ENCODE measurements at places on chromosomes 3 and 15.

- no peak for DNase-seq
Measured at GRCh38 chr3:29335438-29335837, 54.6 kb downstream of the RBMS3 start.

- no peak for DNase-seq
Measured at GRCh38 chr3:195544634-195545033, 1.5 kb upstream of the PPP1R2 start.

DNA sequence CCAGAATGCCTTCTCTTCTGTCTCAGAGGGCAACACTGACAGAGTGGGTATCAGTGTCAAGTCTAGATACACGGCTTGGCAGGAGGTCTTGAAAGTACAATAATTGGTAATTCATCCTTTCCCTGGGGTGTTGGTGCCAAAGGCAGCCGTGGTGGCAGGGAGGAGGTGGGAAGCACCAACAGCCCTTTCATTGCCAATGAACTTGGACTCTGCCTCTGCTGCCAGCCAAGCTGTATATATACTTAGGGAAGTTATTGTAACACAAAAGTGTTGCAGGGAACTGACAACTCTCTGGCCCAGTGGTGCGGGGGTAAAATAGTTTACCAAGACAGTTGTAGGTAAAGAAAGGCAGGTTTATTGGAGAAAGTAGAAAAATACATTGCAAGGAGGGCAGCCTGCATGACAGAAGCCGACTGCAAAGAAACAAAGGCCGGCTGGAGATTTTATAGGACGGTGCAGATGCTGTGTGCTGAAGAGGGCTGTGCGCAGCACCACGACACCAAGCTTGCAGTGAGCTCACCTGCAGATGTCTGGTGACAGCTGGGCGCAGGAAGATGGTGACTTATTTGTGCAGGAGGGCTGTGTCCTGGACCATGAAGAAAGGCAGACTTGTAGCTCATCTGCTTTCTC lies 4.0 kb upstream of the FAM3D start:
- no peak for DNase-seq

DNA sequence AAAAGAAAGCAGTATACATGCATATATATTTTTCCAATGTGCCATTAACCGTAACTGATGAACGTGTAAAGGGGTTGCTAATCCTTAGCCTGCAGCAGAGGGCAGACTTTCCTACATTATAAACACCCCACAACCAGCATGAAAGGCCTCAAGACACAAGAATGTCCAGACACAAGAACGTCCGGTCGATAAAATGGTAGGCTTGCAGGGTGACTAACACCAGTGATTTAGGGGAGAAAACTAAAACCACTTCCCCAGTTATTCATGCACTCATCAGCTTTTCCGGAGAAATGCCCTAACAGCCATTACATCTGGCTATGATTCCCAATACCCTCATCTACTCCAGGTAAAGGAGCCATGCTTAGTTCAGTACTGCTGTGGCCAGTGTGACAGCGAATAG lies 57.4 kb downstream of the LRTM1 start:
- DNase-seq: no peak

GRCh38 chr3:159260049-159260662 lies 458.3 kb downstream of the MFSD1 start:
- DNase-seq: no peak

DNA sequence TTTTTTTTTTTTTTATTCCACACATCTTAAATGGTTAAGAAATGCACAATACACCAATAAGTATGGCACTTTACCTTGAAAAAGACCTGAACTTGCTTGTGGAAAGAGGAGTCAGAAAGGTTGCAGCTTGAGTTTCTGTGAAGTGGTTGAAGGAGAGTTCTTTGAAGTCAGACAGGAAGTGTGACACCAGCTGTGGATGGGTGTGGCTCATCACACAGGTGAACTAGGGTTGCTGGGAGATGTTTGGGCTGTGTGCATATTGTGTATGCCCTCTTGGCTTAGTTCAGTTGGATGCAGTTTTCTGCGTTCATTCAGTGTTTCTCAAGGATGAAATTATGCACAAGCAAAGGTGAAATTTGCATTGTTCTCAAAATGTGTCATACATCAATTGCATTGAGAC lies 6.3 kb downstream of the AEN start:
- DNase-seq: no peak

DNA sequence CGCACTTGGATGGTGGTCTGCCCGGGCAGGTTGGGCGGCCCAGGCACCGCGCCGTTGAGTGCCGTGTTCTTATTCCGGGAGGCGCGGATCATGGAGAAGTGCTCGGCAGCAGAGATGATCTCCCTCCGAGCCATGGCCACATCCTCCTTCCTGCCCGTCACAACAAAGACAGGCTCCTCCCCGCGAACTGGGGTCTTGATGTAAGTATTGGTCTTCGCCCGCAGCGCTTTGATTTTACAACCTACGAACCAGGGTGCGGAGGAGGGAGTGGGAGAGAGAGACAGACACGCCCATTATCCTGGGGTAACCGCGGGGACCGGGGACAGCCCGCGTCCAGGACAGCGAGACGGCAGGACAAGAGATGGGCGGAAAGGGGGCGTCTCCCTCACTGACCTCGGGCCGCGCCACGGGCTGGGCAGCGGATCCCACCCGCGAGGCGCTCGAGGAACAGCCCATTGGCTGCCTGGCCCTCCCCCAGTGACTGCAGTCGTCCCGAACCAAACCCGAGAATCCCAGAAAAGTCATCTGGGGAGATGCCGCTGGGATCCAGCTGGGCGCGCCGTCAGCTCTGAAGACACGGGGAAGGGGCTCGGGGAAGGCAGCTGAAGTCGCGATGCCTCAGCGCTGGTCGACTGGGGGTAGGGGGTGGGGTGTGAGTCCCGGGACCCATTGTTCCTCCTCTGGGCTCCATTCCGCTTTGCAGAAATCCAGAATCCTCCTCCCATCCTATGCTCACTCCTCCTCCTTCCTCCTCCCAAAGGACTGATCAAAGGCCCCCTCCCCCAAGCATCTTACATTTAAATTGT lies 1.2 kb downstream of the MEX3B start:
- DNase-seq: peak; percentile 49

GRCh38 chr15:60704129-60704528 lies 225.2 kb upstream of the ICE2 start:
- DNase-seq: no peak

- DNase-seq: no peak
Measured at GRCh38 chr3:112685420-112685819, 44.5 kb upstream of the CCDC80 start.

GRCh38 chr3:112672716-112673541 lies 32.0 kb upstream of the CCDC80 start:
- DNase-seq: no peak

DNA sequence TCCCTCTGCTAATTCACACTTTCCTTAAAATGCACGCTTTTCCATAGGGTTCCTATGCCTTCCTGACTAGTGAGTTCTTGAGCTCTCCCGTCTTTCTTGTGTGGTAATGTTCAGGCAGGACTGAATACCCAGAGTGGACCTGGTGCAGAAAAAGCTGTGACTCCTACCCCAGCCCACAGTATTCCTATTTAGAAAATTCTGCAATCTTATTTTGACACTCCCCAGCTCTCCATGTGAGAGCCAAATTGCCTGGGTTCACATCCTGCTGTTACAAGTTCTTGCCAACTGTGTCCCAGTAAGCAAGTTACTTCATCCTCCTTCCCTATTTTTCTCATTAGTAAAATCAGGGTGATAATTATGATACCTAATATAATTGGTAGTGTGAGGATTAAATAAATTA lies 290.8 kb upstream of the SLCO3A1 start:
- no peak for DNase-seq

- no peak for DNase-seq
Measured at GRCh38 chr15:75090388-75090734, 67.0 kb downstream of the PPCDC start.

GRCh38 chr3:183301937-183302580 lies 49.0 kb downstream of the B3GNT5 start:
- DNase-seq: no peak

DNA sequence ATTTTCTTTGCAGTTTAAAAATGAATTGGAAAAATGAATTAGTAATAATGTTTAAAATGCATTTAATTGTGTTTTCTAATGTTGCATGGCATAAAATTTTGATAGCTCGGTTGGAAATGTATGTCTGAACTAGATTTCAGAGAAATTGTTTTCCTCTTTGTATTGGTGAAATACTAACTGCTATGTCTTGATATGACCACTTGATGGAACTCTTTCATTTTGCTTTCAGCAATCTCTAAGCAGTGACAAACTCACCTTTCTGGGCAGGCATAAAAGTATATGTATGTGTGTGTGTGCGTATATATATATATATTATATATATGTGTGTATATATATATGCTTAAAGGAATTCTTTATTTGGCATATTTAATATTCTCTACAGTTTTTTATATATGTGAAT lies 239.3 kb upstream of the ZNF717 start:
- DNase-seq: no peak

DNA sequence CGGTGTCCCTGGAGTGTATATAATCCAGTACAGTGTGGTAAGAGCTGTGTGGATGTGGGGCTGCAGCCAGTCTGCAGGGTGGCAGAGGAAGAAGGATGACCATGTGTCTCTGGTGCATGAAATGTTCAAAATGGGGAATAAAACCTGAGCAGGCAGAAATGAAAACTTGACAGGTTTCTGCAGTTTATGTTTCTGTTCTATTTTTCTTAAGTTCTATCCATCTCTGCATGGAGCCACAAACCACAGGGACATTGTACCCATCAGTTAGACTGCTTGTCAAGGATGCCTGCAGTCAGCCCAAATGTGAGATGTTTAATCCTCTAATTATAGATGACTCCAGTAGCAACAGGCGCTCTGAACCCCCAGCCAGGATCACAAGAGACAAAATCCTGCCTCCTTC lies 216.7 kb downstream of the IL20RB start:
- no peak for DNase-seq

- peak; percentile 53 for DNase-seq
Measured at GRCh38 chr3:15476378-15476777, 45.1 kb downstream of the COLQ start.

DNA sequence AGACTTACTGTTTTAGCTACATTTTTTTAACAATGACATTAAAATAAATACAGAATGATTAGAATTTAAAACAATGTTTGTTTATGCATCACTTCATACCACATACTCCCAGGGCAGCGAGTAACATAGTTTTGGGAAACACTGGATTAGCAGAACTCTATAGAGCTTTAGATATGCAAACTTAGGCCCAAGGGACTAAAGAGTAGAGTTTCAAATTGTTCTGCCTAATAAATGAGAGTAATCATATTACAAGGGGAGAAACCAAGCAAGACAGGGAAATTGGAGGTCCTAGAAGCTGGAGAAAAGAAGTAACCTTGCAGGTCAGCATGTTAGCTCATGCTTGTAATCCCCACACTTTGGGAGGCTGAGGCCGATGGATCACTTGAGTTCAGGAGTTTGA lies 3.6 kb upstream of the DAZL start:
- no peak for DNase-seq

DNA sequence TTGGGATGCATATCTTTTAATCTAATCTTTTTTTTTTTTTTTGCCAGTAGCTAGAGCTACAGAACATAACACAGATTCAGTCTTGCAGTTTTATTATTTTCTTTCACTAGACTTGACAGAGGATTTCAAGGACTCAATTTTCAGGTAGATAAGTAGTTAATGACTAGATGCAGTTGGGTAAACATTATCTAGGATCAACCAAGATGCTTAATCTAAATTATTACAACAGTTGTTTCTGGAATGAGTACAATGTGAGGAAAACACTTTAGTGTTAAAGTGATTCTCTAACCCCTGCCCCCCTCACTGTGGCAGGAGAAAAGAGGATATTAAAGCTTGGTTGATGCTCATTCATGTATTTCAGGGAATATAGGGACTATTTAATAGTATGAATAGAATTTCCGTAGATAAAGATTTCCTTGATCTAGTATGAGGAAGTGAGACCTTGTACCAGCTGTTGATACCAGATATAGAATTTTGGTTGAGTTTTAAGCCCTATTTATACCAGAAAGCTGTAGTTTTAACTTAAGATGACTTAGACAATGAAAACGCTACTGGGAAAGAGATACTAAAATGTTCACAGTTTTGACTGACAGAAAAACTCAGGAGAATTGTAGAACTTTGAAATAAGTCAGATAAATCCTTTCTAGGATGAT lies 389.0 kb upstream of the C2CD4B start:
- no peak for DNase-seq

DNA sequence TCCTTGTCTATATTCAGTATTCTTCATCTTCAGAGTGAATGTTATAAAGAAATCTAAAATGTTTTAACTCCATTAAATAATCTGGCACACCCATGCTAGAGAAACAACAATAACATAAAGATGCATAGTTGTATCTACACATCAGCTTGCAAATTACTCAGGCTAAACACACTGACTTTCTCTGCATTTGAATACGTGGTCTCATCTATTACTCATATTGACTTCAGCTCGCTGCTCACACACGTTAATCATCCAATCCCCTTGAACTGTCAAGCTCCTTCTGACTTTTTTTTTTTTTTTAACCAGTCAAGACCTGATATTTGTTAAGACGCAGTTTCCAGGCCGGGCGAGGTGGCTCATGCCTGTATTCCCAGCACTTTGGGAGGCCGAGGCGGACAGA lies 1137.3 kb upstream of the CADM2 start:
- DNase-seq: no peak

DNA sequence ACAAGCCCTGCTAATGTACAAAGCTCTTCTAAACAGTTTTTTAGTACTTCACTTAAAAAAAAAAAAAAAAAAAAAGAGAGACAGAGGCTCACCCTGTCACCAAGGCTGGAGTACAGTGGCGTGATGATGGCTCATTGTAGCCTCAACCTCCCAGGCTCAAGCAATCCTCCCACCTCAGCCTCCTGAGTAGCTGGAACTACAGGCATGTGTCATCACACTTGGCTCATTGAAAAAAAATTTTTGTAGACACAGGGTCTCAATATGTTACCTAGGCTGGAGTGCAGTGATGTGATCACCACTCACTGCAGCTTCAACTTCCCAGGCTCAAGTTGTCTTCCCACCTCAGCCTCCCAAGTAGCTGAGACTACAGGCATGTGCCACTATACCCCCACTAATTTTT lies 47.6 kb upstream of the HEG1 start:
- no peak for DNase-seq

DNA sequence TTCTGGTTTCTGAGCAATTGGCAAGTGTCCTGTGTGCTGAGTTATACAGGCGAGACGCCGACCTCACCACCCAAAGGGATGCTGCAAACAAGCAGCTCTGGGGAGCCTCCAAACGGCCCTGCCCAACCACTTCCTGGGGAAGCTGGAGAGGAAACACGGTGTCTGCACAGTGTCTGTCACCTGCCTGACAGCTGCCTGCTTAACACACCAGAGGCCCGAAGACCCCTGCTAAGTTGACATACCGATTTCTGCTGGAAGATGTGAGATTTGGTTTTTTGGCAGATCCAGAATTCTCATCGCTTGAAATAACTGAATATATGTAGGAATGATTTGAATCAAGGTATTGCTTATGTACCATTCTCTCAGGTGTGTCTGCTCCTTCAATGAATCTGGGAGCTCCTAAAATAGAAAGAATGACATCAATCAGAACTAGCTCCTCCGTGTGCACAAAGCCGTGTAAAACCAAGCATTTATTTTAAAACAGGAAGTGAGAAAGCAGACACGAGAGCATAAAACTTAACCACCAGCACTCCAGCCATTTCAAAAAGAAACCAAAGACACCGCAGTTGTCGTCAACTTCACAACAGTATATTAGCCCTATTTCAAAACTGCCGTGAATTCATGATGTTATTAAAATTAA lies 27.2 kb downstream of the LRRC2 start:
- DNase-seq: no peak

GRCh38 chr3:168678730-168679129 lies 583.0 kb upstream of the GOLIM4 start:
- DNase-seq: no peak

Measured in dorsolateral prefrontal cortex (tissue), 122 donors.